ENCODE measurements at places on chromosomes 4 and X.

GRCh38 chr4:137861682-137862081 lies 329.4 kb upstream of the PCDH18 start:
- no peak for DNase-seq

- no peak for DNase-seq
Measured at GRCh38 chrX:11665168-11666111, at the start of gene ARHGAP6. Gene ARHGAP6, minus strand, starts transcription at chrX:11665920. Its CDS starts 1,092 bp downstream, at chrX:11664828.

DNA sequence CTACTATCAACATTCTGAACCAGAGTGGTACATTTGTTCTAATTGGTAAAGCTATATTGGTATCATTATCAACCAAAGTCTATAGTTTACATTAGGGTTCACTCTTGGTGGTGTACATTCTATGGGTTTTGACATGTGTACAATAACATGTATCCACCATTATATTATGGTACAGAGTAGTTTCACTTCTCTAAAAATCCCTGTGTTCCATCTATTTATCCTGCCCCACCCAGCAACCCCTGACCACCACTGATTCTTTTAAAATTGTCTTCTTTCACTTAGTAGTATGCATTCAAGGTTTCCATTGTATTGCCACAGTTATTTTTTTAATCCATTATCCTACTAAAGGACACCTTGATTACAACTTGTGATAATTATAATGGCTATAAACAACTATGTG lies 15.3 kb upstream of the TMPRSS11D start:
- no peak for DNase-seq

DNA sequence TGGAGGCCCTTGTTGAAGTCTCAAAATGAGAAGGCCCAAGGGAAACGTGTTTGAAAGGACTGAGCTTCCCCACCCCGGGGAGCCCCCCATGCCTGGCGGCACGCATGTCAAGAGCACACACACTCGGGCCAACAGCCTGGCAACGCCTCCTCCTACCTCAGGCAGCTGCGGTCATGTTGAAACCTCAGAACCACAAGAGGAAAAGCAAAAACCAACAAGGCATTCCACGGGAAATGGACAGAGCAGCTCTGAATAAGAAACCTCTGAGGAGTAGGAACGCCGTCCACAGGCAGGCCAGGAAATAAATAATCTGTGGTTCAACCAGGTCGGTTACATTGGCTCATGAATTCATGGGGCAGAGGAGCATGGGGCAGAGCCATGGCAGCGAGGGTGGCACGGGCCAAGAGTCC lies 95.7 kb upstream of the AFAP1 start:
- DNase-seq = no peak

DNA sequence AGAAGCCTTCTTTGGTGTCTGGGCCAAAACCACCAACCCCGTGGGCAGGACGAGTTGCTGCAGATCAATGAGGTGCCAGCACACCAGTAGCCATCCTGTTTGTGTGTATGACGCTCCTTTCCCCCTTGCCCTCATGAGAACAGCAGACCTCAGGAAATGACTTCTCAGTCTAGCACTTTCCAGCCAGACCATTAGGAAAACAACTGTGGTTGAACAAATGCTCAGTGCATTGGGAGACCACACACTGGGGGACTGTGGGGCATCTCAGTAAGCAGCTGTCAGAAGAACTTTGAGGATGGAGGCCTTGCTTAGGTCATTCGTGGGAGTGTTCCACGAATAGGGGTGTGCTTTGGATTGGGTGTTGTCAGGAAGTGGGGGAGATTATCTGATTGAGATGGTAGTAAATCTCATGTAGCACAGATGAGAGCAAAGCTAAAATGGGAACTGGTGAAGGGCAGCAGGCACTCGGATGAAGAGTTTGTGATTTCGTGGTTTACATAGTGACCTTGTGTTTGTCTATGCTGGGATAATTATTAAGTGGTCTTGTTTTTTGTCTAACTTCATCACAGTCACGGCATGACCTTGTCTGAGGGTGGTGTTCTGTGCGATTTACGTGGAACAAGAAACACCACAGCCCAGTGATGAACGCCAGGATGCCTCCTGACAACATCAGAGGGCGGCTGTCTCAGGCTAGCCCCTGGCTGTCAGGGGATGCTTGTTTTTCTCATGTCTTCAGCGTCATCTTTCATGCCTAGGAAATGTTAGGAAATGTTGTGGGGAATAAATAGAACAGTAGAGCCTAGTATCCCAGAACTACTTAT lies 70.1 kb downstream of the USP46 start:
- DNase-seq = no peak

DNA sequence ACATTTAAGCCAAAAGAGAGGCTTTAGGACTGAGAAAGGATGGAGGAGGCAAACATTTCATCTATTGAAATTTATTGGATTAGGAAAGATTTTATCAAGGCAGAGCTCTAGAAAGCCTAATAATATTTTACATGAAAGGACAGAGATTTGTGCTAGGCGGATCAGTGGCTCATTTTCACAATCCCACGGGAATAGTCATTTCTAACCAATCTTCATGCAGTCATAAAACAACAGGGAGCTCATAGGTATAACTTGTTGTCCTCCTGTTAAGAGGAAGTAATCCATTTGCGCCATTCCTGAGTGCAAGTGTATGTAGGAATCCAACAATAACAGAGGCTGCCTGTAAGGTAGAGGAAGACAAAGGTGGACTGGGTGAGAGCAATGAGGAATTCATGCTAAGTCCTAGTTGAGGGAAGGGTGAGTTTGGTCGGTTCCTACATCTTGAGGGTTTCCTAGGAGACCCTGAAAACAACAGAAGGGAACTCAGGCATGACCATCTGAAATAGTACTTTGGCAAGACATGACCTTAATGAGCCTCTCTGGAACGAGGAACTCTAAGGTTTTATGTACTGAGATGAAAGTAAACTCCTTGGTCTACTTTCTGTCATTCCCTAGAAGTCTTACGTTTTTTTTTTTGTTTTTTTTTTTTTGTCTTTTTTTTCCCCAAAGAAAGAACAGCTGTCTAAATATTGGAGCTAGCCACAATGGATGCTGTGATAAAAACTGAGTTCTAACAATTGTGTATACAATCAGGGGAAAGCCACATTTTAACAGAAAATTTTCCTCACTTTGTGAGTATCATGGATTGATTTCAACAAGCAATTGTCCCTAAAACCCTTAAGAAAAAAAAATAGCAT lies 89.7 kb downstream of the GEMIN8 start:
- DNase-seq = no peak

DNA sequence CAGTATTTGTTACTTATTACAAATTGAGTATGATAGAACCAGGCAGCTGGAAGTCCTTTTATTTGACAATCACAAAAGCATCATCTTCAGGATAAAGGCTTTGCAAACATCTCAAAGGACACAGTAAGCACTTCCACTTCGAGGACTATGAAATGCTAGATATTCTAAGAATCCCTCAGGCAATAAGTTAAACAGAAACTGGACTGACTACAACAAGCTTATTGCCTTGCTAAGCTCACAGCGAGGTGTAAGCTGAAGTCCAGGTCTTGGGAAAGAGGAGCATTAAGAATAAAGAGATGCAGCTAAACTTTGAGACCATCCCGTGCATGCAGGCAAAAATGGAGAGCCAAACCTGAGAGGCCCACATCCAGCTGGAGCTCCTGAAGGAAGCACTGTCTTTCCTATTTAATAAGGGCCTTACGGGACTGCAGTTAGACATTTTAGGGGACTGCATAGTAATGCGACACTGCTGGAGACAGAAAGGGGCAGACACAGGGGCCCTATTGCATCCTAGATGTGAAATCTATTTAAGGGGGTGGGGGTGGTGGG lies 38.7 kb downstream of the DCHS2 start:
- no peak for DNase-seq

DNA sequence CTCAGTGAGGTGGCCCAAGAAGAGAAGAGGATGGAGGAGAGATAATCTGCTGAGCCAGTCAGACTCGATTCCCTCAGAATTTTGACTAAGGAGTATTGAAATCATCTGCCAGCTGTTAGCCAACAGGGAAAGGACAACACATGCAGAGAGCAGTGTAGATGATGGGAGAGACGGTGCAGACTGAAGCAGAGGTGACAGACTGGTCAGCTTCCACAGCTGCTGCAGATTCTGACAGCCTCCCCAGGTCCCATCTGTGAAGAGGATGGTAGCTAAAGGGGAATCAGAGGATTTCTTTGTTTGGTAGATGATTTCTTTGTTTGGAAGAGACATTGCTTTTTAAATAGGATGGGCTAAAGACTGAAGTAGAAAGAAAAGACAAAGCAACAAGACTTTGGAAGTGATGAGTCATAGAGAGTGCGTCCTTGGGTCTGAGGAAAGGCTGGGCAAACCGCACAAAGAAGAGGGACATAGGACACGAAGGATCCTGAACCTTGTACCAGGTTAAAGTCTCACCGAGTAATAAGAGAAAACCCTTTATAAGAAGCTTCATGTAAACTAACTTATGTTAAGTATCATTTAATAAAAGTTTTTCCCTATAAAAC lies 27.6 kb downstream of the INTU start:
- DNase-seq = no peak

- no peak for DNase-seq
Measured at GRCh38 chrX:125926295-125926694, 239.8 kb downstream of the DCAF12L2 start.

DNA sequence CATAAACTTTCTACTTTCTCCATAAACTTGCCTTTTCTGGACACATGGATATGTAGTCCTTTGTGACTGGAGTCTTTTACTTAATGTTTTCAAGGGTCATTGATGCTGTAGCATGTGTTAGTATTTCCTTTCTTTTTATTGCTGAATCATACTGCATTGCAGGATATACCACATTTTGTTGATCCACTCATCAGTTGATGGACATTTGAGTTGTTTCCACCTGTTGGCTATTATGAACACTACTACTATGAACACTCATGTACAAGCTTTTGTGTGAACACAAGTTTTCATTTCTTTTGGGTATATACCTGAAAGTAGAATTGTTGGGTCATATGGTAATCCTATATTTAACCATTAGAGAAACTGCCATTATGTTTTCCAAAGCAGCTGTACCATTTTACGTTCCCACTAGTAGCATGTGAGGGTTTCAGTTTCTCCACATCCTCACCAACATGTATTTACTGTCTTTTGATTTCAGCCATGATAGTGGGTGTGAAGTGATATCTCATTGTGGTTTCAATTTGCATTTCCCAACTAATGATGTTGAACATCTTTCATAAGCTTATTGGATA lies 26.3 kb upstream of the GPM6B start:
- DNase-seq = no peak

DNA sequence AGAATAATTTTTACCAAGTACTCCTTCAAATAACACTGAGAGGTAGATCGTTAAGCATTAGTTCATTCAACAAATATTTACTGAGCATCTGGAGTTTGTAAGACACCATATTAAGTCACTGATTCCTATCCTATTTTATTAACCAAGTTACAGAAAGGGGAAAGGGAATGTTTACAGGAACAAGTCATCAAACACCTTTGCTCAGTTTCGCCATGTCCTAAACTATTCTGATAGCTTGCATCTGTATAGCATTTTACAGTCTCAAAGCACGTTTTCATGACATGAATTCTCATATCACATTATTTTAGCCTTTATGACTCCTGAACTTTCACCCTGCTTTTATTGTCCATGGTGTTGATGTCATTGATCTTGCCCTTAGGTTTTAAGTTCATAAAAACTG lies 89.2 kb downstream of the AREG start:
- no peak for DNase-seq

DNA sequence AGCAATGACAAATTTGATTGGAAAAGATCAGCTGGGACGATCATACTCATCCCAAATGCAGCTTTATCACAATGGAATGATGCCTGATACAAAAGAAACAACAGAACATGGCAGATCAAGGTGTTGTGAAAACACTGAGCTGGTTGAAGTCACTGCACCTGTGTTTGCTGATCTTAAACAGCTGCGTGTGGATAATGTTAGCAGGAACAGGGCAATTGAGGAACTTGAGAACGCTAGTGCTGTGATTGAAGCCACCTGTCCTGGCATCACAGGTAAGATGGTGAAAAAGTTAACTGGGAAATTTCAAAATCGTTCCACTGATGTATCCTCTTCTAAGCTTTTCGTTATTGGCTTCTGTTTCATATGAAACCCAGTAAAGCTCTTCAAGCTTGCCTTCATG lies 27.4 kb upstream of the SOD3 start:
- DNase-seq = no peak

GRCh38 chr4:113462286-113462685 lies 299.3 kb downstream of the CAMK2D start:
- no peak for DNase-seq

DNA sequence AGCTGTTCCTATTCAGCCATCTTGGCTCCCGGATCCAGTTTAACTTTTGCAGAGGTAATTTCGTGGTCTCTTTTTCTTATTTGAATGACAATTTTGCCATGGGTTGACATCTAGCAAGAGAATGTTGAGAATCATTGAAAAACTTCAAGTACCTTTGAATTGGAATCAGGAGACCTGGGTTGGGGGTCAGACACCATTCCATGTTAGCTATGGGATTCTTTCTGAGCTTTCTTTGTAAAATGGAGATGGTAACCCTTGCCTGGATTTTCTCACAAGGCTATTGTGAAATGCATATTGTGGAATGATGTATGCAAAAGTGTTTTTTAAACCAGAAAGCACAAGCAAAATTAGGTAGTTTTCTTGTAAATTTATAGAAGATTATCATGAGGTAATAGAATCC lies 79.1 kb upstream of the HAND2 start:
- no peak for DNase-seq

- DNase-seq = no peak
Measured at GRCh38 chrX:139538907-139539790, 8.6 kb downstream of the F9 start.

DNA sequence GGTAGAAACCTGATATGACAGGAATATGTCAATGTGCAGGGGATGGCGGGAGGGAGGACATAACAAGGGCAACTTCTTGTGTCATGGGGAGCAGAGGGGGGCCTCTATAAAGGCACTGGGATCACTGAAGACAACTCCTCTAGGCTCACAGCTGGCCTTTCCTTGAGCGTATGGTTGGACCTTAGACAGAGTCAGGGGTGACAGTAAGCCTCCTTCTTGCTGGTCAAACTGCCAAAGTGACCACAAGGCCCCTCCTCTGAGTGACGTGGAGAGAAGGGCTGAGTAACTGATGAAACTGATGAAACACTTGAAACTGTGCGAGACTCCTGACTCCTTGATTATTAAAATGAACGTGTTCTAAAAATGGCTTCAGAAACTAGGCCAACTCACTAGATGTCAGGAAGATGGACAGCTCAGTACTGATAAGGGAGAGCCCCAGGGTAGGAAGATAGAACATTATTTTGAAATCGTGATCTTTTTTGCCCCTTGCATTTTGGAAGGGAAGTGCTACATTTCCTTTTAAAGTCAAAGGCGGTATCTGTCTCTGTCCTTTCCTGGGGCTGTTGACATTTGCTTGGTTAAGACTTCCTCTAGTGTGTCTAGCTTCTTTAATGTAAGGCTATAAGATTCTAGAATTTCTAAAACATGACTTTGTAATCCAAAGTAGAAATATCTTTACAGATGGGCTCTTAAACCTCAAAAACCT lies 1.6 kb downstream of the RAB33A start:
- no peak for DNase-seq

GRCh38 chrX:20046223-20046622 lies 55.4 kb upstream of the BCLAF3 start:
- DNase-seq = no peak

- no peak for DNase-seq
Measured at GRCh38 chr4:150699599-150699998, 117.6 kb downstream of the MAB21L2 start.
